ENCODE measurements at places on chromosomes 6 and 20.

- no peak for DNase-seq
Measured at GRCh38 chr6:549906-550305, 107.0 kb downstream of the HUS1B start.

- no peak for DNase-seq
Measured at GRCh38 chr20:38065764-38066375, 32.3 kb downstream of the RPRD1B start.

GRCh38 chr6:32047855-32048766 is 9.9 kb downstream of the CYP21A2 start:
- DNase-seq = peak; percentile 1

- no peak for DNase-seq
Measured at GRCh38 chr6:136983687-136984086, 61.1 kb downstream of the IL20RA start.

DNA sequence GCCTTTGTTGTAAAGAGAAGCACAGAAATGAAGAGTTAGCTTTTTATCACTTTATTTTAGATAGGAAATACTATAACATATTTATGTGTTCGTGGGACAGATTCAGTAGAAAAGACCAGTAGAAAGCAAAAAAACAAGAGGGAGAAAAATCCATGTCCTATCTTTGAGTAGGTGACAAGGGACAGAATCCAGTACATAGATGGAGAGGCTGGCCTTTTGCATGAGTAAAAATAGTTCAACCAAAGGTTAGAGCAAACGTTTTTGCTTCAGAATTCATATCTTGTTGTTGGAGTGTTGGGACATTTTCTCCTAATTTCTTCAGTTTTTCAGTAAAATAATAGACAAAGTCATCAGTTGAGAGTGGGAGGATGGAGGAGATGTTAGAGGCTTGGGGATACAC is 19.6 kb upstream of the FAM83B start:
- no peak for DNase-seq

GRCh38 chr6:161487694-161488093 is 213.8 kb upstream of the AGPAT4 start:
- DNase-seq = no peak

DNA sequence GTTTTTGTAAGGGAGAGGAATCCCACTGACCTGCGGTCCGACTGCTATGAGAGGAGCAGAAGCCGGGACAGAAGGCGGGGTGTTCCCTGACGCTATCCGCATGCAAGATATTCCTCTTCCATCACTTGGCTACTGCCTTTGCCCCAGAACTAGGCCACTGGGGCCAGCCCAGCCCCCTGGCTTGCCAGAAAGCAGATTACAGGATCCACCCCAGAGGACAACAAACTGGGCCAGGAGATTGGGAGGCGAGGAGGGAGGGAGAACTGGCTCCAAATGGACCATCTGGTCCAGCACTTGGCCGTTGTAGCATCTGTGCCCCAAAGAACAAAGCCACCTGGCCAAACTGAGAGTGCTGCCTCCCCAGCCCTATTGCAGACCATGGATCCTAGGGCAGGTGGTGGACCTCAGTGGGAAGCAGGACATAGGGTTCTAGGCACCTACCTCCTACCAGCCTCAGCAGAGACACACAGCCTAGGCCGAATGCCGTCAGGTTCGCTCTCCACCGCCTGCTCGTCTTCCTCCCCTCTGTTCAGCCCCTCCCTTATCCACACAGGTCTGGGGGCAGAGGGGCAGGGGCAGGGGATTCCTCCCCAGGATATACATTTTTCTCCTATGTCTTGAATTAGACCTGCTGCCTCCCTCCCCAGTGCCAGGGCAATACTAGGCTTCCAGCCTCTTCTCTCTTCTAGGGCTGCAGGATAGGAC is 4.0 kb downstream of the MDGA1 start:
- no peak for DNase-seq

GRCh38 chr6:52522655-52523054 is 54.2 kb downstream of the TRAM2 start:
- no peak for DNase-seq

GRCh38 chr6:34526241-34526972 is 29.7 kb downstream of the SPDEF start:
- peak; percentile 37 for DNase-seq

- no peak for DNase-seq
Measured at GRCh38 chr20:24638591-24639548, 169.4 kb downstream of the SYNDIG1 start.

GRCh38 chr6:1601158-1602048 is 8.3 kb upstream of the FOXC1 start:
- DNase-seq = no peak

DNA sequence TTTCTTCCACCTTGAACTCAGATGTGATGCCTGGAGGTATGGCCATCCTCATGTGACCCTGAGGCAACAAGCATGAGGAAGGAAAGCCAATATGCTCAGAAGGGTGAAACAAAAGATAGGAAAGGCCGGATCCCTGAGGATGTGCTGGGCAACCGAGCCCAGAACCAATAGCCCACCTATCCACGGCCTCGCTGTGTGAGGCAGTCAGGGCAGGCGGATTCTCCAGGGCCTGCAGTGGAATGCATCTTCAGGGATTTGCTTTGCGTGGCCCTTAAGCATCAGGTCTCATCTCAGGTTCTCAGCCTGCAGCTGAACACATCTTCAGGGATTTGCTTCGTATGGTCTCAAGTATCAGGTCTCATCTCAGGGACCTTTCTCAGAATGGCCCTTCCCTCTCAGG is 139.8 kb downstream of the ANKRD60 start:
- DNase-seq = no peak

- peak; percentile 42 for DNase-seq
Measured at GRCh38 chr20:49245921-49246740, 26.9 kb downstream of the DDX27 start.

DNA sequence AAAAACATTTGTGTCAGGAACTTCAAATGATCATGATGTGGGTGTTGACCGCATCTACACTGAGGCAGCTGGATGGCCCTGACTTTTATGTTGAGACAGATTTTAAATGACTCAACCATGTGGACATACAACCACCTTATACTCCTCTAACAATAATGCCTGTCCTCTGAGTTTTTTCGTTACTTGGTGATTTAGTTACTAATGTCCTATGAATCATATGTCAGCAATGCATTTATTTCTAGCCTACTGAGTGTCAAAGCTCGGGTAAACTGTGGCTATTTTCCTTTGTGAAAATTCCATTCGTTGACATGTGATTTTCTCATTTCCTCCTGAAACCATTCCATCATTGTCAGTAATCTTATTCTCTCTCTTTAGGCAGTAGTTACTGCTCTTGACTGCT is 38.9 kb upstream of the NKX2-4 start:
- no peak for DNase-seq

- DNase-seq = no peak
Measured at GRCh38 chr6:72938104-72938503, 287.2 kb downstream of the KHDC1L start.

DNA sequence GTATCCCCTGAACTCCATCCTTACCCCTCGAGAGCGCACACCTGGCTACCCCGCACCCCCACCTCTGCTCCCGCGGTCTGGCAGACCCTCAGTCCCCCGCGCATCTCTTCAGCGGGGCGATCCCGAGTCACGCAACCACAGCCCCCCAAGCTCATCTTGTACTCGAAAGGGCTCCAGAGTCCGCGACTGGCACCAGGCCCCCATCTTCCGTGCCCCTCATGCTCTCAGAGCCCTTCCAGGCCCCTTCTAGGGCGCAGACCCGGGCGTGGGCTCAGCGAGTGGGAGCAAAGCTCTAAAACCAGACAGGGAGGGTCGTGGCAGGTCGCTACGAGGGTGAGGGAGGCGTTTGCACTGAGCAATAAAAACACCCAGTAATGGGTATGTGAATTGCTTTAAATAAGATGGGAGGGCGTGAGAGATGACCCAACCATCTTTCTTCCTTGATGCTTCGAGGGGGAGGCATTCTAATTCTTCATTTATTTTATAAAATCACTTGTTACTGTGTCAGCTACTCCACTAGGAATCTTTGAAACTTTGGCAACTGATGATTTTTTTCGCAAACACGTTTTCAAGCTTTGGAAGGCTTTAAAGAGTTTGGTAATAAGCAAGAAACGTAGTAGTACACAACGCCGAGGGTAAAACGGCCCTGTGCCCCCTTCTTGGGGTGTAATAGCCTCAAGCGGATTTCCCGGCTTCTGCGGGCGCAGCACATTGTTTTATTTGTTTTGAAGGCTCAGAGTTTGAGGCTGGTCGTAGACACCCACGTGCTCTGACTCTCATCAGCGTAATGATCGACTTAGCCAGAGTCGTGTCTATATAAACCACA is 42.6 kb upstream of the SUPT3H start:
- DNase-seq = no peak

- DNase-seq = peak; percentile 84
Measured at GRCh38 chr6:37480951-37481534, 18.6 kb downstream of the CCDC167 start.

DNA sequence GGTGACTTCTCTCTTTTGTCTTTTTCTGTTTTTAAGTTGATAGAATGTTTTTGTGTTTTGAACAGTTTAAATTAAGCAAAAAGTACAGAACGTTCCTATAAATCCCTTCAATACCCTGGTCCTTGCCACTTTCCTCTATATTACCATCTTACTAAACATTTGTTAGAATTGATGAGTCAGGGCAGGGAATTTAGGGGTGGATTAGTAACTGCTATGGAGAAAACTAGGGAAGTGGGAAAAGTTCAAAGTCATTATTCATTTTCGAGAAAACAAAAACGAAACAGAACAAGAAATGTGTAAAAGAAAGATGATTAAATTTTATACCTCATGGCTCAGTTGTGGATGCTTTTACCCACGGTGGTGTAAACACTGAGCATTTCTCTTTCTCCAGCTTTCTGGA is 240.4 kb upstream of the SULF2 start:
- DNase-seq = no peak

DNA sequence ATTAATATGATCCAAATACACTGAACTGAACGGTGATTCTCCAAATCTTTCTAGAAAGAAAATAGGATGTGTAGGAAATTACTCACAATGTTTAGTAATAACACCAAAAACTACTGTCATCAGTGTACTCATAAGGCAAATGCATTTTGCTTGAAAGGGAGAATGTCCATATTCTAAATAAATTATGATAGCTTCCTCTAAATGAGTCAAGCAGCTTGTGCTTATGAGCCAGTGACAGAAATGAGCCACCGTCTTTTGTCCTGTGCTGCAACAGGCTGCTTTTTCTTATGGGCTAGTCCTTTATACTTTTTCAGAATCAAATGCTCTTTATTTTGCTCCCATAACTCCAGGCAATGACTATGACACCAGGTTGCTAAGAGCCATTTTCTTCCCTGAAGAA is 4.5 kb upstream of the ZNF451 start:
- no peak for DNase-seq

DNA sequence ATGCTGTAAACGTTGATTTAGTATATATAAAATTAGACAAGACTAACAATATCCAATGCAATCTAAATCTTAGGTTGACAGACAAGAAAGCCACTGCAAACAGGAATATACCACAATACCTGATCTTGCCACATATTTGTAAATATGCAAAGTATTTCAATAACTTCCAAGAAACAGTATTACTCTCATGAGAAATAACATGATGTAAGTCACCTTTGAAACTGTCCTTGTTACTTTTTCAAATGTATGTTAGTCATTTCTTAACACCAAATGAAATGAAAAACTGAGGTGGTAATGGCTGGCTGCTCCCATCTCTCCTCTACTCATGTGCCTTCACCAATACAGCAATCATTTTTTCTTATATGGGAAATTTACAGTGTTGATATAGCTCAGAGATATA is 118.7 kb downstream of the ATG5 start:
- no peak for DNase-seq

DNA sequence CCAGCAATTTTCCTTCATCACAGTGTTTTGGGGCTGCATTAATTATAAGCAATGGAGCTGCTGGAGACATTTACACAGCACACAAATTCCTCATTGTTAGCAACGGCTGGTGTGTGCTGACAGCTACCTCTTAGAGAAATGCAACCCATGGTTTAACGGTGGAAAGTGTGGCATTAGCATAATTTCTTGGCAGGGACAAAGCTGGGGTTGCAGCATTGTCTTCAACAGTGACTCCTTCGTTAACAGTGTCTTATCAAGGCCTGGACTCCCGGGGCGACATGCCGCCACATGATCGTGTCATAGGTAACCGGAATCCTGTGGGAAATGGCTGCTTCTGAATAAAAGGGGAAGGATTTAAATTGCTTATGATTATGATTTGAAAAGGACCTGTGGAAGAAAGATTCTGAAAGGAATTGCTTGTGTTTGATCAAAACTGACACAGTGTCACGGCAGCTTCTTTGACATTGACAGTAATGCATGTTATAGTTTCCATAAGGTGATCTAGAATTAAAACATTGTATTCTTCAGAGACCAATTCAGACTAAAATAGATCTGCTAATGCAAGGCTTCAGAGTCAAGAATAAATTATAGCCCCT is 128.0 kb downstream of the UST start:
- peak; percentile 4 for DNase-seq

DNA sequence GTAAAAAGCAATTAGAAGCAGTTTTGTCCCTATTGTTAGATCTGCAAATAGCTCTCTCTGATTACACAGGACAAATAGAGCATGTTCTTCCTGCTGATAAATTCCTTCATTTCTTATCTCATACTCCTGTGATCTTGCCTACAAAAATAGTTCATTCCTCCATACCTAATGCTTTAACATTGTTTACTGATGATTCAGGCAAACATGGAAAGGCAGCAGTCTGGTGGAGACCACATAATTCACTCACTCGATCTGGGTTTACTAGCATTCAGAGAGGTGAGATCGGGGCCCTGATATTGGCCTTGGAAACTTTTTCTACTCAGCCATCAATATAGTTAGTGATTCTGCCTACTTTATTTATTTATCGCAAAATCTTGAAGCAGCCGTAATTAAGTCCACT is 20.2 kb downstream of the HLA-DPA1 start:
- DNase-seq = no peak

DNA sequence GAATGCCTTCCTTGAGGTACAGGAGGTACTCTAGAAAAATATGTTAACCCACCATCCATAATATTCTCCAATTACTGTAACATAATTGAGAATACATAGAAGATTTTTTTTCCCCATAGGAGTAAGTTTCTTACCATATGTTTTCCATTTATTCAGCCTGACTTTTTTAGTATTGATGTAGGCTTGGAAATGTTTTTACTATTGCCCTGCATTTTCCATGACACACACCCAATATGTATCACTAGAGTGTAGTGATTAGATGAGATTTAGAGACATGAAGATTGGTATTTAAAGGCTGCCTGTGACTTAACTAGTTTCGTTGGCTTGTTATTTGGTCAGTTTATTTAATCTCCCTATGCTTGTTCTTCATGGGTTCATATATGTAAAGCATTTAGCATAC is 39.5 kb downstream of the KCNQ5 start:
- no peak for DNase-seq

- no peak for DNase-seq
Measured at GRCh38 chr6:74755196-74755595, 450.7 kb downstream of the COL12A1 start.

DNA sequence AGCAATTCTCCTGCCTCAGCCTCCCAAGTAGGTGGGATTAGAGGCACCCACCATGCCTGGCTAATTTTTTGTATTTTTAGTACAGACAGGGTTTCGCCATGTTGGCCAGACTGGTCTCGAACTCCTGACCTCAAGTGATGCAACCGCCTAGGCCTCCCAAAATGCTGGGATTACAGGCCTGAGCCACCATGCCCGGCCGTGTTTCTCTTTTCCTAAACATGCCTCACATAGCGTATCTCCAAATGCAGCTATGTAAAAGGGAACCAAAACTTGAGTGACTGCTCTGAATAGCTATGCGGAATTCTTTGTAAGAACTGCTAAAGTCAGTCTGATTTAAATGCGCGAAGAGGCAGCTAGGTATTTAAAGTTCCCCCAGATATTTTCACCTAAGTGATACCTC is 20.5 kb downstream of the BPIFA2 start:
- no peak for DNase-seq

- no peak for DNase-seq
Measured at GRCh38 chr6:3211681-3212080, 15.8 kb downstream of the TUBB2B start.

All from NCI-H2227 treated with DMSO at 0.1 percent for 48 hours (cell line).